ENCODE measurements at places on chromosomes 3 and 15.

- no peak for DNase-seq
Measured at GRCh38 chr3:71360764-71361163, 222.8 kb downstream of the FOXP1 start.

DNA sequence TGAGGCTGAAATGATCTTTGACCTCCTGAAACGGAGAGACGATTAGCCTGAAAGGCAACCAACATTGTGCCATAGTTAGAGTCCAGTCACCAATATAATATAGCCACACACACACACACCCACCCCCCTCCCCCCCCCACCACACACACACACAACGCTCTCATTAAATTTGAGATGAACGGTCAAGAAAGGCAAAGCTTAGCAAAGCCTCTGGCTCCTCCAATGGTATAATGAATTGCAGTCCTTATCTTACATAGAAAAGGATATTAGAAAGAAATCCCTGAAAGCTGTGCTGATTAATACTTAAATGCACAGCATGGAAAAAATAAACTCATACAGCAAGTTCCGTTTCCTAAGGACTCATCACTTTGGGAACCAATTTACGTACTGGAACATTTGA is 876 bp upstream of the ZNF385D start:
- DNase-seq = no peak

GRCh38 chr3:109057056-109057455 is 60.9 kb downstream of the MORC1 start:
- DNase-seq = no peak

DNA sequence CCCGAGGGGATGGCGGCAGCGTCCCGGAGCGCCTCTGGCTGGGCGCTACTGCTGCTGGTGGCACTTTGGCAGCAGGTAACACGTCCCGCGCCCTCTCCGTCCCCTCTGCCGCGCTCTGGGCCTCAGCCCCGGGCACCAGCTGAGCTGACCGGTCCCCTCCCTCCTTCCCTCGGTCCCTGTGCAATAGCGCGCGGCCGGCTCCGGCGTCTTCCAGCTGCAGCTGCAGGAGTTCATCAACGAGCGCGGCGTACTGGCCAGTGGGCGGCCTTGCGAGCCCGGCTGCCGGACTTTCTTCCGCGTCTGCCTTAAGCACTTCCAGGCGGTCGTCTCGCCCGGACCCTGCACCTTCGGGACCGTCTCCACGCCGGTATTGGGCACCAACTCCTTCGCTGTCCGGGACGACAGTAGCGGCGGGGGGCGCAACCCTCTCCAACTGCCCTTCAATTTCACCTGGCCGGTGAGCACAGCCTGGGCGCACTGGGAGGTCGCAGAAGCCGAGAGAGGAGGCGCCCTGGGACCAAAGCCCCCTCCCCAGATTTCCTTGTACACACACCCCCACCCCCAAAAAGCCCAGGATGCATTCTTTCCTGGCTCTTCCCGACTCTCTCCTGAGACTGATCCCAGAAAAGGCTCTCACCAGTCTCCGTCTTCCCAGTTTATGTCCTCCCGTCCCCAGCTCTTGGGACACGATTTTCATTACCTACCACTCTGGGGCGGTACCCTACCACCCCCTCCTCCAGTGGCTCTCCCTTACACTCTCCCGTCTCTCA is 705 bp downstream of the DLL4 start:
- DNase-seq = no peak

DNA sequence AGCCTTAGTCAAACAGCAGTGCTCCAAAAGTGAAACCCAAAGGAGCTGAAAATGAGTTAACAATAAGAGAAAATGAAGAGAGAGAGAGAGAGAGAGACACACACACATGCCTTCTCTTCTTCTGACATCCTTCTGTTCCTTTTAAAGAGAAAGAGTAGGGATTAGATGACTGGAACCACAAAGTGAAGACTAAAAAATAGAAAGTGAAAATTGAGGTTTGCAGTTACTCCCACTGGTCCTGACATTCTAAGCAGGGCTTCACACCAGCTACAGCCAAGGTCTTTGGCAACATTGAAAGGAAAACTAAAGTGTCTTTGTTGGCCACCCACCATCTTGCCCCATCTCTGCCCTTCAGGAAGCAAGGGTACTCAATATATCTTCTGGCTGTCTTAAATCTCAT is 59.2 kb downstream of the USP50 start:
- DNase-seq = no peak

- no peak for DNase-seq
Measured at GRCh38 chr3:29363110-29363509, 82.2 kb downstream of the RBMS3 start.

DNA sequence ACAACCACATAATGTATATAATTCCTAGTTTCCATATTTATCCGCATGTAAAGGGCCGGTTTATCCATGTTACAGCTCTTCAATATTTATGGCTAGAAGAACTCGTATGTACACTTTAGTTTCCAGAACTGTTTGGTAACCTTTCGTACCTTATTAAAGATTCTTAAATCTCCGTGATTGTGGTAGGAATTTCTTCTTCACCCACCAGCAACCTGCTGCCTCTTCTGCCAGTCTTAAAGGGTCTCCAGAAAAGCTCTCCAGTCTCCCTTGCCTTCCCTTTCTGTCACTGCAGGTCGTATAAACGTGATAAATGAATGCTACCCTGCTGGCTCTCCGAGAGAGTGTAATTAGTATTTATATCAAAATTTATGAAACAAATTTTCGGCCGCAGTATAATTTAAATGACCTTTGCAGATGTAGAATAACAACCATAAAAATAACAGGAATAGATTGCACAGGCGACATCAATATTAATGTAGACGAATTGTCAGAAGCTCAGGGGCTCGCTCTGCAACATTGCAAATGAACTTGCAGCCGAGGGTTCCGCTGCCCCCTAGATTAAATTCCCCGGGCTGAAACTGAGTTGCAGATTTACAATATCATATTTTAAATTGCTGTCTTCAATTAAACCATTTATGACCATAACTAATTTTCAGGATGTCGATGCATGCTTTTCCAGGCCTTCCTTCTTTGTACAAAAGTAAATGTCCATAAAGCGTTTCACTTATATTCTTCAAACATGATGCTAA is 5.4 kb downstream of the ZIC1 start:
- no peak for DNase-seq

Measured in NCI-H1092 (cell line).